ENCODE measurements at places on chromosomes 6 and 20. TPM values are rescaled to one million over a fixed set of nuclear protein-coding genes. Genes with fewer than 3 reads are reported as not detected.

MAP7 gene
- 13.8 TPM for total RNA-seq

OARD1 gene
- 22.4 TPM for total RNA-seq

ZDHHC14 gene
- total RNA-seq = 7.8 TPM

GHRH gene
- 0.63 TPM for total RNA-seq

TRDN gene
- total RNA-seq = 33.1 TPM

NKAIN4 gene
- total RNA-seq = 1.1 TPM

SMLR1 gene
- not detected for total RNA-seq

SYCP2 gene
- not detected for total RNA-seq

STXBP5 gene
- 5.3 TPM for total RNA-seq

C4B gene
- 4.1 TPM for total RNA-seq

TSPO2 gene
- total RNA-seq = not detected

EPB41L1 gene
- total RNA-seq = 66.7 TPM

COX7A2 gene
- total RNA-seq = 184 TPM

LAMA4 gene
- 155 TPM for total RNA-seq

LGSN gene
- not detected for total RNA-seq

GLP1R gene
- total RNA-seq = 0.11 TPM

MEP1A gene
- not detected for total RNA-seq

AFG1L gene
- 3.1 TPM for total RNA-seq

PGC gene
- not detected for total RNA-seq

BPIFB1 gene
- total RNA-seq = not detected

MROH8 gene
- total RNA-seq = 5.8 TPM

Measured in cardiac muscle cell (in vitro differentiated cells and primary cell).